ENCODE measurements at places on chromosomes 5 and 9. TPM values are rescaled to one million over a fixed set of nuclear protein-coding genes. Genes with fewer than 3 reads are reported as not detected.

The SH3RF2 gene
- total RNA-seq = 0.23 TPM

The WDR36 gene
- 25.2 TPM for total RNA-seq

The QSOX2 gene
- total RNA-seq = 14.0 TPM

The TRIO gene
- 229 TPM for total RNA-seq

- no peak for DNase-seq
These were observed 89.4 kb upstream of the CNTLN start for GRCh38 chr9:17045381-17045940.

DNA sequence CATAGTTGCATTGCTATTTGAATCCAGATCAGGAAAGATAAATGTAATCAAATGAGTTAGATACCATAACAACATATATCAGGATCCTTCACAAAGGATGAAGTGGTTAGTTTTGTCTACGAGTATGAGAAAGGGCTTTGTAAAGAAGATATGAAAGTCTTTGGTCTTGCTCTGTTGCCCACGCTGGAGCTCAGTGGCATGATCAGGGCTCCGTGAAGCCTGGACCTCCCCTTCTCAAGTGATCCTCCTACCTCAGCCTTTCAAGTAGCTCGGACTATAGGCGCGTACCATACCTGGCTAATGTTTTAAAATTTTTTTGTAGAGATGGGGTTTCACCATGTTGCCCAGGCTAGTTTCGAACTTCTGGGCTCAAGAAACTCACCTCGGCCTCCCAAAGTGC lies 1.8 kb downstream of the SMC5 start:
- DNase-seq = no peak

GRCh38 chr9:120402741-120403542 lies 177.0 kb downstream of the CDK5RAP2 start:
- no peak for DNase-seq

DNA sequence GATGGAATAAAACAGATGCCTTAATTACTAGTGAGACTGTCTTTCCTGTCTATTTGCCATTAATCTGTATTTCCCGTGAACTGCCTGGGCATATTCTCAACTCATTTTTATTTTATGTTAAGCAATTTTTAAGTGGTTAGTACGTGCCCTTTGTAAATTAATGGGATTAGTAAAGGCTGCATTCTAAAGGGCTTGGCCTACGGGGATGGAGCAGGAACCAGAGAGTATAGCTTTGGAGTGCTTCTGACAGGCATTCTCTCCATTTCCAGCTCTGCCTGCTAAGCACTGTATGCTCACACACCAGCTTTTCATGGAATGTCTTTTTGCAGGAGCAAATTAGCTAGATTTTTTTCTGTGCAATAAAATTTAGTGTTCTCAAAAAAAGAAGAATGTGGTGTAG lies 241.2 kb downstream of the MCTP1 start:
- no peak for DNase-seq

GRCh38 chr9:133943781-133944745 lies 48.1 kb downstream of the VAV2 start:
- no peak for DNase-seq

DNA sequence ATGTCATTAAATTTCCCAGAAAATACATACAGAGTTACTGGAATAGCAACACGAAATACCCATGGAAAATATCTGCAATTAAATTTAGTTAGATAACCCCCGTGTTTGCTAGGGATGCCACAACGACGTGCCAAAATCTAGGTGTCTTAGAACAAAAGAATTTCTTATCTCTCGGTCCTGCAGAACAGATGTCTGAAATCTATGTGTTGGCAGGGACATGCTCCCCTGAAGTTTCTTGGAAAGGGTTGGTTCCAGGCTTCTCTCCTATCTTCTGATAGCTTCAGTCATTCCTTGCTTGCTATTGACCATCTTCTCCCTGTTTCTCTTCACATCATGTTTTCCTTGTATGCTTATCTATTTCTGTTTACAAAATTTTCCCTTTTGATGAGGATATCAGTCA lies 1067.0 kb downstream of the CDH18 start:
- no peak for DNase-seq

DNA sequence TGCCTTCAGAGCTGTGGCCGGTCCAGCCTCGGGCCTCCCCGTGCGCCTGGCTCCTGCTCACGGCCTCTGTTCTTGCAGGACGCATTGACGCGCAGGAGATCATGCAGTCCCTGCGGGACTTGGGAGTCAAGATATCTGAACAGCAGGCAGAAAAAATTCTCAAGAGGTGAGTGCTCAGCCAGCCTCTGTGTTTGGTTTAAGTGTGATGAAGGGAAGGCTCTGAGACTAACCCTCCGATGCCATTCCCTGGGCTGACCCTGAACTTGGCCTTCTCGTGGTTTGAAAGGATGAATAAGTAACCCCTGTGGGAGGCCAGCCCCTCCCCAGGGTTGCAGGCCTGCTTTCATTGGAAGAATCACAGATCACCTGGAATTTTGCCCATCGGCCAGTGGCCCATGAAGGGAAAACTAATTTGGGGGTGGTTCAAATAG lies 26.3 kb downstream of the PTGES2 start:
- DNase-seq = no peak

- no peak for DNase-seq
These were observed 204.5 kb downstream of the DENND1A start for GRCh38 chr9:123725389-123725788.

GRCh38 chr9:92590377-92590776 lies 54.6 kb upstream of the ECM2 start:
- peak; percentile 45 for DNase-seq

GRCh38 chr5:35745660-35746059 lies 111.0 kb upstream of the IL7R start:
- DNase-seq = no peak
